ENCODE measurements at places on chromosomes 13 and 19.

- DNase-seq = no peak
Measured at GRCh38 chr19:49684251-49684982, 5.0 kb upstream of the ADM5 start.

DNA sequence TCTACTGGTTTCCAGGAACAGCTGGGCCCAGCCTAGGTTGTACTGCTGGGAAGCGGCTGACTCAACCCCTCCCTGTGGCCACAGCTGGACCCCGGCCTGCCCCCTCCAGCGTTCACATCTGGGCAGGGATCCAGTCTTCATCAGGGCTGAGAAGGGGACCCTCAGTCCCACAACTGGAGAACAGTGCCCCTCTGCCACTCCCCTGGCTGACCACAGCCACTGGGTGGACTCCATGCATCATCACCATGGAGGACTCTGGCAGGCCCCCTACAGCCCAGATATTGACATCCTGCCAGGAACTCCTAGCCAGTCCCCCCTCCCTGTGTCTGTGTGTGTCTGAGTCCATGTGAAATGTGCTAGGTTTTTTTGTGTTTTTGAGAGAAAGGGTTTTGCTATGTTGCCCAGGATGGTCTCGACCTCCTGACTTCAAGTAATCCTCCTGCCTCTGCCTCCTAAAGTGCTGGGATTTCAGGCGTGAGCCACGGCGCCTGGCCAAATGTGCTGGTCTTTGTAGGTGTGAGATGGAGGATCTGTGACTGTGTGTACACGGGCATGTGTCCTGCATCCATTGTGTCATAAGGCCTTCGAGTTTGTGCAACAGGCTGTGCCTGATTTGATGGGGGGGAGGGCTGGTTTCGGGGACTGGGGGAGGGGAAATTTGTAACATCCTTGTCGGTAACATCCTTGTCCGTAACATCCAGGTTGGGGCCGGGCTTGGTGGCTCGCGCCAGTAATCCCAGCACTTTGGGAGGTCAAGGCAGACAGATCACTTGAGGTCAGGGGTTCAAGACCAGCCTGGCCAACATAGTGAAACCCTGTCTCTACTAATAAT is 4.0 kb upstream of the HOOK2 start:
- no peak for DNase-seq

GRCh38 chr19:33953592-33953991 is 156.9 kb downstream of the KCTD15 start:
- no peak for DNase-seq

- no peak for DNase-seq
Measured at GRCh38 chr13:44730851-44731250, 154.7 kb upstream of the TSC22D1 start.

DNA sequence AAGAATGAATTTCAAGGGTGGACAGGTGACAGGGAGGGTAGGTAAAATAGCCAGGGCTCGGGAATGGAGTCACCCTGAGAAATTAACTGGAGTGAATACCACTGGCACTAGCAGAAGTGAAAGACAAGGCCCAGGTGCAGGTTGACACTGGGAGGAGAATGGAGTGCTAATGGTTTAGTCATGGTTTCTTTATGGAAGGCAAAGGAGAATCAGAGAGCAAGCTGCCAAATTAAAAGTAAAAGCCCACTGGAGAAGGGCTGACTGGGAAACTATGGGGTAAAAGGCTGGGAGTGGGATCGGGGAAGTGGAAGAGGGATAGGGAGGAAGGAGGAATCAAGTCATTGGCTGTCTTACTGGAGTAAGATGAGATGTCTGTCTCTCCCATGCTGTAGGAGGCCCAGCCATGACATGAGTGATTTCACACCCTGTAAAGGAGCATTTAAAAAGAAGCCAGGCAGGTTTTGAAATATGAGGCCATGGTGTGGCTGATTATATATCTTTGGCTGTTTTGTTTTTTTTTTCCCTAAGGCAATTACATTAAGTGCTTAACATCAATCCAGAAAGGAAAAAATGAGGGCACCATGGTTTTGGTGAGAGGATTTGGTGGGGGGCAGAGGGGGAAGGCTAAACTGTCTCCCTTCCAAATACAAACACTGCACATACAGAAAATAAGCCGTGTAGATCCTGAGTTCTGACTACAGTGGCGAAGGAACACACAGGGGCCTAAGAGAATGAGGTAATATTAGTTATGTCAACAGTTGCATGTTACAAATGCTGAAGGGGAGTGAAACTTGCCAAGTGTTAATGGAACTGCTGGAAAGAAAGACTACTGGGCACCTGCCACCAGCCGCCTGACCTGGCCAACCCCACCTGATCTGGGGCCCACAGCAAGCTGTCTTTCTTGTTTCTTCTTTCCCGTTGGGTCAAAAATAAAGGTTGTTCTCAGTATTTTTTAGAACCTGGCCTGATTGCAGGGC is 183.5 kb upstream of the TSC22D1 start:
- DNase-seq = no peak

GRCh38 chr13:110978390-110978789 is 63.5 kb upstream of the ANKRD10 start:
- DNase-seq = no peak

DNA sequence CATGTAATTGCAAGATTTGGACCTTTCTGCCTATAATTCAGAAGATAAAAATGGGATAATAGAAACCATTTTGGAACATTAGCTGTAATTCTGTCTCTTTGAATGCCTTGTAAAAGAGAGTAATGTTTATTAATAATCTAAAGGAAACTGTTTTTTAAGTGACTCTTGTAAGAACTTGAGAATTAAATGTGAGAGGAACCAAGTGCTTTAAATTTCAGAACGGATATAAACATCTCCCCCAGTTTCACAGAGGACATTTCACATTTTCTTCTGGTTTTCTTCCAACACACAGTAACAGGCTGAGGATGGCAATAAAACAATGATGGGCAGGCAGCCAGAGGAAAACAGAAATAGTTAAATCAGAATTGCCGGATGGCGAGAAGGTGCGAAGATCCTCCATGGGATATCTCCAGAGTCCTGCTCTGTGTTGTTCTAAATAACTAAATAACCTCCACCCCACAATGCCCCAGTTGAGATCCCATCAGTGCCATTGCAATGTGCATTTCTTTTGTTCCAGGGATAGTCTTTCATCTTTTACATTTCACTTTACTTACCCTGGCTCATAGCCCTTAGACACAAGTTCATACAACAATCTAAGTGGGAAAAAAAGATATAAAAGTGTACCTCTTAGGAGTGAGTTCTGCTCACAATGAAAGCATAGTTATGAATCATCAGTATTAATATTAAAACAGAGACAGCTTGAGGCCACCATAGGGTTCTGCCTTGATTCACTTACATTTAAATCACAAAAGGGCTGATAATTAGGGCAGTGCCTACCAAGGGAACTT is 73.3 kb downstream of the TNFRSF19 start:
- DNase-seq = no peak

DNA sequence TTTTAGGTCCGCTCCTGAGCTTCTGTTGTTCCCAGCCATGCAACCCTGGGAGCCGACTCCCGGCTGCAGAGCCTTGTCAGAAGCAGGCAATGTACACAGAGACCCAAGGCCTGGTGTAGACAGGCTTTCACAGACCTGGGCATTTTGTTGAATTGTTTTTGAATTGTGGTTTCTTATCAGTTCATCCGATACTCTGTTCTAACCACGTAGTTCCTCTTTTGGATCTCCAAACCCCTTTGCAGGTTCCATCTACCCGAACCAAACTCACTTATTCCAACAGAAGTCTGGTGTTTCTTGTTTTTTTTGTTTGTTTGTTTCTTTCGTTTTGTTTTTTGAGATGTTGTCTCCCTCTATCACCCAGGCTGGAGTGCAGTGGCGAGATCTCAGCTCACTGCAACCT is 6.3 kb upstream of the NLRP2 start:
- DNase-seq = no peak

DNA sequence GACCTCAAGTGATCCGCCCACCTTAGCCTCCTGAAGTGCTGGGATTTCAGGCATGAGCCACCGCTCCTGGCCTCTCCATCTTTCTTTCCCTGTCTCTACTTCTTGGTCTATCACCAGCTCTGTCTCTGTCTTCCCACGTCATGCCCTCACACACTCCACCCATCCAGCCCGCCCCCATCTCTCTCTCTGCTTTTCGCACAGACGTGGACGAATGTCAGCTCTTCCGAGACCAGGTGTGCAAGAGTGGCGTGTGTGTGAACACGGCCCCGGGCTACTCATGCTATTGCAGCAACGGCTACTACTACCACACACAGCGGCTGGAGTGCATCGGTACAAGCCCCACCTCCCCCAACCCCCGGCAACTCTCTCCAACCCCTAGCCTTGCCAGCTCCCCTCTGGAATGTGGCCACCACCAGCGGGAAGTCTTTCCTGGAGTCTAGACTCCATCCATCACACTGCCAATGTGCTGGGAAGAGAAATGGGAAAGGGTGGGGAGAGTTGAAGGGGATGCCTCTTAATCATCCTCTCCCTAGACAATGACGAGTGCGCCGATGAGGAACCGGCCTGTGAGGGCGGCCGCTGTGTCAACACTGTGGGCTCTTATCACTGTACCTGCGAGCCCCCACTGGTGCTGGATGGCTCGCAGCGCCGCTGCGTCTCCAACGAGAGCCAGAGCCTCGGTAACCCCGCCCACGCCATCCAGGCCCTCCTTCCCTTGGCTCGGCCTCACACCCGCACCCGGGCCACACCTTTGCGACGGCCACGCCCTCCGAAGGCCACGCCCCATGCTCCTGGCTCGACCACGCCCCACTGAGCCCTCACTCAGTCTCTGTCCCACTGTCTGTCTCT is 22.5 kb downstream of the LTBP4 start:
- DNase-seq = no peak

- DNase-seq = no peak
Measured at GRCh38 chr13:111541752-111542529, 221.5 kb downstream of the TEX29 start.

GRCh38 chr19:15280915-15281683 is 48.9 kb upstream of the EPHX3 start:
- DNase-seq = no peak

DNA sequence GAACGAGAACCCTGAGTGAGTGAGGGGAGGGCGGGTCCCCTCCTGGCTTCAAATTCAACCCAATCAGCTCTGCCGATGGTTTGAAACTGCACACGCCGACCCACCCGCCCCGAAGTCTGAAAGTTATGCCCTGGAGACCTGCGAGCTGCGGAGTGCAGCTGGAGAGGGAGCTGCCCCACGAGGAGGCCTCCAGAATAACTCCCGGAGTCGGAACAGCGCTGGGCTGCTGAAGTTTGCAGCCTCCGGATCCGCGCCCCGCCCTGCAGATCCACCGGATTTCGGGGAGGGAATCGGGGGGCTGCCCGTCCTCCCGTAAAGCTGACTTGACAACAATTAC is 7.0 kb downstream of the POU4F1 start:
- DNase-seq = no peak

DNA sequence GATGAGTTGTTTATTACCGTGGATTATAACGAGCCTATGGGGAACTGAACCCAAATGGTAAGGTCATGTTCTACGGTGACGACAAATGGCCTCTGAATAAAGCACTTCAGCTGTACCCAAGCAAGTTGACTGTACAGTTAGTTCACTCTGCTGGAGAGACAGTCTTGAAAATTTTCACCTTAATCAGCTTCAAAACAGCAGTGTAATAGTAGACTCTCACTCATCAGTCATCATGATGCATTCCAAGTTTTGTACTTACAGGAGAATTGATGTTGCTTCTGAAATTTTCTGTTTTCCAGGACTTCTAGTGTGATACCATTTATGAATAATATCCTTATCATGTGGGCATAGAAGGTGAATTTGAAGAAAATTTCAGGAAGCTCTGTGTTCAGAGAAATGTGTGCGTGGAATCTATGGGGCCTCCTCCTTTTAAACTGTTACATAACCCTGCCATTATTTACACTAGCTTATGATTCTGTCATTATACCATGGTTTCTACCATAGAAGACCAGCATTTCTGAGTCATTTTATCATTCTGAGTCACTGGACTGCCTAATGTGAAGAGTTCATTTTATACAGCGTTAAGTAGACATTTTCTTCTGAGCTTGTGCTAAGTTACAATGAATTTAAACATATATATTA is 96.9 kb downstream of the WDFY2 start:
- DNase-seq = no peak

GRCh38 chr13:94317063-94317491 is 162.4 kb downstream of the DCT start:
- DNase-seq = no peak

- peak; percentile 62 for DNase-seq
Measured at GRCh38 chr19:12090807-12091206, 26.3 kb downstream of the ZNF844 start.

GRCh38 chr13:50144246-50145160 is 129.3 kb downstream of the KCNRG start:
- no peak for DNase-seq

GRCh38 chr19:38736036-38736412 is 8.2 kb downstream of the CAPN12 start:
- peak; percentile 40 for DNase-seq

- DNase-seq = no peak
Measured at GRCh38 chr13:95926231-95926630, 127.0 kb downstream of the UGGT2 start.

DNA sequence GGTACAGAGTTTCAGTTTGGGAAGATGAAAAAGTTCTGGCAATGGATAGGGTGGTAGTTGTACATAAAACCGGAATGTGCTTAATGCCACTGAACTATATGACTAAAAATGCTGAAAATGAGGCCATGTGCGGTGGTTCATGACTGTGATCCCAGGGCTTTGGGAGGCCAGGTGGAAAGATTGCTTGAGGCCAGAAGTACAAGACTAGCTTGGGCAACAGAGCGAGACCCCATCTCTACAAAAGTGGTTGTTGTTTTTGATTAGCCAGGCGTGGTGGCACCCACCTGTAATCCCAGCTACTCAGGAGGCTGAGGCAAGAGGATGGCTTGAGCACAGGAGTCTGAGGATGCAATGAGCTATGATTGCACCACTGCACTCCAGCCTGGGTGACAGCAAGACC is 12.8 kb downstream of the SMAD9 start:
- no peak for DNase-seq

DNA sequence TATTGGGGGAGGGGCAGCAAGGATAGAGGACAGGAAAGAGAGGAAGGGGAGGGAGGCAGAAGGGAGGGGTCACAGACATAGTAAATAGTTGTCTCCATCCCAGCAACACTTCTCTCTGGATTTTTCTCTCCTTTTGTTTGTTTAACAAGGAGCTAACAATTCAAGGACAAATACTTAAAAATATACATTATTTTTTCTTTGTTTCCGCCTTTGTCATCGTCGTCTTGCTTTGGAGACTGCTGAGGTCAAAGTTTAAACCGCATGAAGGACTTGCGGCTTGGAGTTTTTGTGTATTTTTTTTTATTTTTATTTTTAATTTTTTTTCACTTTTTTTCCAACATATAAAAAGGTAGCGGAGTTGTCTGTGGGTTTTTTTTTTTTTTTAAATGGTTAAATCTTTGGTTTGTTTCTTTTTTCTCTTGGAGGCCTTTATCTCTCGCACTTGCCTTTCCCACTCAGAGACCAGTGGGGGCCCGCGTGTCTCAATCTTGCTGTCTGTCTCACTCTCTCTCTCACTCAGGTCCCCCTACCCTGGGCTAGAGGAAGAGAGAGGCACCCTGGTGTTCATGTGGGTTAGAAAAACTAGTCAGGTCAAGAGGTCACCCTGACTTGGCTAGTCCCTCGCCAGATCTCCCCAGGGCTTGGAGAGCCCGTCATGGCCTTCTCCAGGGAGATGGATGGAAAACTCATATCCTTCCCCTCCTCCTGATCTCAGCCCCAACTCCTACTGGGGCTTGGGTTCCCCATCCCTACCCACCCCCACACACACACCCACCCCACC is 11.0 kb downstream of the ZNF574 start:
- DNase-seq = no peak

GRCh38 chr19:49080392-49080791 is 4.9 kb upstream of the SNRNP70 start:
- no peak for DNase-seq
